ENCODE measurements at places on chromosomes 5 and 9.
A peak's percentile ranks its signal among the peaks of the same experiment; 100 is the strongest.

GRCh38 chr9:7150153-7150890 is 392.5 kb downstream of the KDM4C start:
- DNase-seq = peak; percentile 39

GRCh38 chr9:134058716-134059115 is 9.1 kb downstream of the BRD3 start:
- DNase-seq = peak; percentile 14

DNA sequence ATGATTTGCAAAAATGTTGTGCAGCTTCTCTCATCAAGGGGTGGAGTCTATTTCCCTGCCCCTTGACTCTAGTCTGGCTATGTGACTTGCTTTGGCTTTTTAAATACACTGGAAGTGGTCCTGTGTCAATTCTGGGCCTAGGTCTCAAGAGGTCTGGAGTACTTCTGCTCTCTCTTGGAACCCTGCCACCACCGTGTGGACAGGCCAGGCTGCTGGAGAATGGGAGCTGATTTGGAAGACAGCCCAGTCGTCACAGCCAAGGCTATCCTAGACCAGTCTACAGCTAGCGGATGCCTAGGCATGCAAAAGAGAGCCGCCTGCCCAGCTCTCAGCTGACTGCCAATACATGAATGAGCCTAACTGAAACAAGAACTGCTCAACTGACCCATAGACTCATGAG is 56.7 kb upstream of the CLINT1 start:
- DNase-seq = peak; percentile 75

GRCh38 chr5:88401228-88401627 is 132.6 kb upstream of the TMEM161B start:
- DNase-seq = no peak

DNA sequence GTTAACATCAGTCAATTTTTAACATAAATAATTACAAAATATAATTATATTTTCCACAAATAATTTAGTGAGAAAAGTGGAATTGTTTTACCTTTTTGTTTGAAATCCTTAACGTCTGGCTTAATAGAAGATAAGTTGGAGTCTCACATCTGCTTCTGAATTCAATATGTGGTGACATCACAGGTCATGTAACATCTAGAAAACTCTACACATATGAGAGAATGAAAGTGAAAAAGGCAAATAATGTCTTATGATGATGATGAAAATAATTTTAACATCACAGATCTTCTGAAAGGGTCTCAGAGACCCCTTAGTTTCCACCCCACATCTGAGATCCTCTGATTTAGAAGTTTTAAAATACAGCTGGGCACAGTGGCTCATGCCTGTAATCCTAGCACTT is 81.5 kb downstream of the PRKACG start:
- no peak for DNase-seq

DNA sequence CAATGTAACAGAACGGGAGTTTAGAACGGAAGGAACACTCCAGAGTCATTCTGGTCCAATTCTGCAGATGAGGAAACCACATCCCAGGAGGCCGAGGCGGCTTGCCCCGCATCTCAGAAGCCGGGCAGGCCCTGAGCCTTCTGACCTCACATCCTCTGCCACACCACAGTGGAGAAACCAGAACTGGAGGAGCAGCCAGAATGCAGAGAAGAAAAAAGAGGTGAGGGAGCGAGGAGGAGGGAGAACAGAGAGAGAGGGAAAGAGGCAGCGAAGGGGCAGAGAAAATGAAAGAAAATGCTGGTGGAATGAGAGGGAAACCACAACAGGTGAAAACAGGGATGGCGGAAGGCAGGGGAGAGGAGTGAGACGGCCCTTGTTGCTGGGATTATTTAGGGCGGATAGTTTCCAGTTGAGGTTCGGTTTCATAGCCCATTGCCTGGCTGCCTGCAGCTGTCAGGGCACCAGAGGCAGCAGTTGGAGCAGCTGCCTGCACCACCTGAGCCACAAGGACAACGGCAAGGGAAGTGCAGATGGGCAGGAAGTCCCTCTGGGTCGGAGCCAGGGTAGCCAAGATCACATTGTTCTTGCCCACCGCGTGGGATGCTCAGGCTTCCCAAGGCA is at the start of gene HMHB1:
TSS of gene HMHB1 (plus strand) at position 77 of the 621 bp plus-strand sequence.
- DNase-seq = no peak

DNA sequence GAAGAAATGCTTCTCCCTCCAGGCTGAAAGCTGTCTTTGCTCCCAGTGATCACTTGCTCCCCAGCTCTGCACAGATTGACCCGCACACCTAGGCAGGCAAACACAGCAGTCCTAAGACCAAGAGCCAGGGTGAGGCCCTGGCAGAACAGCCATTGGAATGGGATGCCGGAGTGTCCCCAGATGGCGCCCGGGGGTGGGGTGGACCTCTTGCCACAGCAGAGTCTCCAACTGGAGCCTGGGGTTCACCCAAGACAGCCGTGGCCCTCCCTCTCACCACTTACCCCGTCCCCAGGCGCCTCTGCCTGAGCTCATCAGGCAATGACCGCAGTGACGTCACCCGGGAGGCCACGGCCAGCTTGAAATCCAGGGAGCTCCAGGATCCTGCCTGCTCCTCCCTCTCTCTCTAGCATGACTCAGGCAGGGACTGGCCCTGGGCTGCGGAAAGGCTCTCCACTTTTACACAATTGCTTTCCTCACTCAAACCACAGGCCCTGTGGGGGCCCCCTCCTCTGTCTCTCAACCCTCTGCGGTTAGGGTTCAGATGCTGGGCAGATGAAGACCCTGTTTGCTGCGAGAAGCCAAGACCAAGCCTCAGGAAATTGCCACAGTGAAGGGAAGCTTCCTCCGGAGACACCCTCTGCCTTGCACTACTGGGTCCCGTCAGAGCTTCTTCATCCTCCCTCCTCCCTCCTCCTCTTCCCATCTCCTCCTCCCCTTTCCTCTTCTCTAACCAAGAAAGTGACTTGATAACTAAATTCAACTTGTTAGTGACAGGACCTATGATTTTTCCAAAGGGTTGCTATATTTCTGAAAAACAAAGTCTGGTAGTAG is 24.3 kb upstream of the PTGES start:
- peak; percentile 76 for DNase-seq

DNA sequence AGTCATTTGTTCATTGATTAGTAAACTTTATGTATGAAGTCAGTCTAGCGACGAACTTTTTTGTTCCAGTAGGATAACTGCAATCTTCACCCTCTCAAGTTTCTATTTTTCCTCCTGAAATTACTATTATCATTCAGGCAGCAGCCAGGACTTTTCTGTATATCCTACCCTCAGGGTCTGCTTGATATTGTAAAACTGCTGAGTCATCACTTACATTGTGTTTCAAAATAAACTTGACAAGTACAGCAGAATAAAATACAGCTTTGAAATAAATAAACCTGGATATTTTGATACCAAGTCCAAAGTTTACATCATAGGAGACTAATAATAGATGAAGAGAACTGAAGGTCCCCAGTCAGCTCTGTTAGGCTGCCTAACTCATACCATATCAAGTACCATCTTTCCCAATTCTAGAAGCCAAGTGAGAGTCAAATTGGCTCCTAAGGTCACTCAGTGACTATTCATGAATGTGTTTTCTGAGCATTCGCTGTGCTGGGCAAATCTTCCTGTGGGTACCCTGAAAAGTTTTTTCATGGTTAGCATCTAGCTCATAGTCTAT is 234.6 kb downstream of the PARP8 start:
- DNase-seq = no peak

DNA sequence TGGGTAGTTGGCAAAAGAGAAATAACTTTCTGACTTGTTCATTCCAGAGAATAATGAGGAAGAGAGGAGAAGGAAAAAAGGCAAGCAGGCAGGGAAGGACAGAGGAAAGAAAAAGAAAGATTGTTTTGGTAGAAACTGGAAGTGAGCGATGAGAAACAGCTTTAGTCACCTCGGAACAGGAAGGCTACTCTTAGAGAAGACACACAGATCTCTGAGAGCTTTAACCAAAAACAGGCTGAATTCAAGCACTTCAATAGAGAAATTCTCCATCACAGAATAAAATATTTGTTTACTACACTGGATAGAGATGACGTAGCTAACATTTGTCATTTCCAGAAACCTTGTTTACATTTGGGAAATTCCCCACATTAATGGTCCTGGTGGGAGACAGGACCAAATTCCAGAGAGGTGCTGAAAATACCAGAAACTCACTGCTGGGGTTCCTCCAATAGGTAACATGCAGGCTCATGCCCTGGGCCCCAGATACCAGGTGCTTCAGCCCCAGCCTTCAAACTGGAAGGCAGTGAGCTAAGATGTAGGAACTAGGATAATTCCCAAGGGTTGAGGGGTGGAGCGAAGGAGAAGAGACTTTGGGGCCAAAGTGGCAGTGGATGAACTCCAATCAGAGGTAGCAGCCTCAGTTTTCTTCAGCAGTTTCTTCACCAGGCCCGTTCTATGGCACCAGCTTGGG is 227.7 kb upstream of the GRAMD2B start:
- DNase-seq = no peak

DNA sequence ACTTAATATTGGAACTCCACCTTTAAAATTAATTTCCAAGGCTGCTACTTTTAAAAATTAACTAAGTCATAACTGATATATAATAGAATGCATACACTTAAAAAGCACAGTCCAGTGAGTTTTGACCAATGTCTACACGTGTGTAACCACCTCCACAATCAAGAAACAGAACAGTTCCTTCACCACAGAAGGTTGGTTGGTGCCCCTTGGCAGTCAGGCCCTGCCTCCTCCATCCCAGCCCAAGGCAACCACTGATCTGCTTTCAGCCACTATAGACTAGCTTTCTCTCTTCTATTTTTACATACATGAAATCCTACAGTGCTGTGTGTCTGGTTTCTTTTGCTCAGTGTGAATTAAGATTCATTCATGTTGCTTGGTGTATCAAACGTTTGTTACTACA is 215.2 kb downstream of the CRB2 start:
- no peak for DNase-seq

- DNase-seq = no peak
Observed at GRCh38 chr9:107898761-107899160, 409.2 kb upstream of the KLF4 start.

DNA sequence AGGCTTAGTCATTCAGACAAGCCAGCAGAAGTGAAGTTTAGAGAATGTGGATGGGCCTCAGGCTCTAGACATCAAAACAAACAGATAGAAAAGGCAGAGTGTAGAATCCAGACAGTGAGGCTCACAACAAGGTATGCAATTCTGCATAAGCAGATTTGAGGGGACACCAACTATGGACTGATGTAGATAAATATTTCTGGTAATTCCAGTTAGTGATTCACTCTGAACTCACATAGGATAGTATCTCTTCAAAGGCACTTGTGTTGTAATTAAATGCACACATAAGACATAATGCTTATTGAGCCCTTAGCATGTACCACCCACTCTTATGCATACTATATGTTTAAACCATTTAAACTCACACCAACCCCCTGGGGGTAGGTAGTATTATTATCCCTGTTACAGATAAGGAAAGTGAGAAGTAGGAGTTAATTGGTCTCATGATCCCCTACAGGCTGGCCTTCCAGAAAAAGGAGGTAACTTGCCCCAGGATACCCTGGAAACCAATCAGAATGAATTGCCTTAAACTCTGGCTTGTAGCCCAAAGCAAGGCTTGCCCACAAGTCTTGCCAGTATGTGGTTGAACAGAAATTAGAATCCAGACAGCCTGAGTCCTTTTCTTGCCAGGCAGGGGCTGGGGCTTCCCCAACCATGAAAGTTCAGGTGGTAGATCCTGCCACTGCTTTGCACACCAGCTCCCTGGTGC is 39.5 kb upstream of the HSPB3 start:
- DNase-seq = no peak

DNA sequence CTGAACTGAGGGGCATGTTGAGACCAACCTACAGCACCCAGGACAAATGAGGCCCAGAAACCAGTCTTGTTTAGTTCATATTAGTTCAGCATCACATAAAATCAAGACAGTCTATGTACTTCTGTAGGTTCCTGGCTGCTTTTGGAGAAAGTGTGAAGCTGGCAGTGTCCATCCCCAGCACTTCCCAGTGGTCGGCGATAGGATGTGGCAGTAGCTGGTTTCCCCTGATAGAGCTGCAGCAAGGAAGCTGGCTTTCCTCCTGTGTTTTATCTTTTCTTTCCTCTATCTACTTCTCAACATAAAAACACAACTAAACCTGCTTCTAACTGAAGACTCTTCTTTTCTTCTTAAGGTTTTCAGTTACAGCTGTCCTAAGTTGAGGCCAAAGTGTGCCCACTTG is 43.0 kb upstream of the SLC46A2 start:
- DNase-seq = no peak

GRCh38 chr5:87125766-87126165 is 141.9 kb upstream of the RASA1 start:
- no peak for DNase-seq

- no peak for DNase-seq
Observed at GRCh38 chr5:93452255-93452654, 128.8 kb downstream of the NR2F1-AS1 start.

DNA sequence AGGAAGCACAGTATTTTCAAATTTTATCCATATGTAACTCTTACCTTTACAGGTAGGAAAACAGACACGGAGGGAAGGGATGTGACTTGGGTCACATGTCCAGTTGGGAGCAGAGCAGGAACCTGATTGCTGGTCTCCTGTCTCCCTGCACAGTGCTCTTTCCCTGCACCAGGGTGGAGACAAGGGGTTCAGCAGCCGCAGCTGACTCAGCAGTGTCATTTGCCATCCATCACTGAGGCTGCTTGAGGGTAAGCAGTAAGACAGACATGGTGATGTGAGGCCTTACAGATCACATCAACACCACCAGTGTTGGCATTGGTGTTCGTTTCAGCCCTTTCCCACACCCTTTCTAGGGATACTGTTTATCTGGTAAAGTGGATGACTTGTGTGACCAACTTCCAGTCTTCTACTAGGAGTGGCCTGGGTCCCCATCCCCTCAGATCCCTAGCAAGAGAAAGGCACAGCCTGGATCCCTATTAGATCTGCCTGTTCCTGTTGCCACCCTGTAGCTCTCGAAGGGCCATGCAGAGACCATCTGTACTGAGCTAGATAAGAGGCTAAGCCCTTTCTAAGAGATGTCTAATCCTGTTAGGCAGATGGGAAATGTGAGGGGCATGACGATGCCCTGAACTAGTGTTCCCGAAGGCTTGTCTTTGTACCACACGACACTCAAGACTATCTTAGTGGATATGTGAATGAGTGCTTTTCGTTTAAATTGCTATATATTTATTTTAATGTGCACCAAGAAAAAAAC is 29.1 kb downstream of the FRMPD1 start:
- no peak for DNase-seq

GRCh38 chr9:110086537-110086936 is 121.4 kb downstream of the C9orf152 start:
- DNase-seq = no peak

- no peak for DNase-seq
Observed at GRCh38 chr5:142894749-142895148, 124.6 kb downstream of the ARHGAP26 start.

- DNase-seq = peak; percentile 68
Observed at GRCh38 chr5:163915481-163915961, 410.1 kb downstream of the MAT2B start.

- no peak for DNase-seq
Observed at GRCh38 chr9:73680831-73681230, 529.2 kb downstream of the ANXA1 start.

DNA sequence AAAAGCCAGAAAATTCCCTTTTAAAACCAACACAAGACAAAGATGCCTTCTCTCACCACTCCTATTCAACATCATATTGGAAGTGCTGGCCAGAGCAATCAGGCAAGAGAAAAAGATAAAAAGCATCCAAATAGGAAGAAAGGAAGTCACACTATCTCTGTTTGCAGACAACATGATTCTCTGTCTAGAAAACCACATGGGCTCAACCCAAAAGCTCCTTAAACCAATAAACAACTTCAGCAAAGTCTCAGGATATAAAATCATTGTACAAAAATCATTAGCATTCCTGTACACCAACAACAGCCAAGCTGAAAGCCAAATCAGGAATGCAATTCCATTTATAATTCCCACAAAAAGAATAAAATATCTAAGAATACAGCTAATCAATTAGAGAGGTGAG is 112.0 kb downstream of the ADAMTSL1 start:
- no peak for DNase-seq

GRCh38 chr5:2417301-2417700 is 334.2 kb downstream of the IRX2 start:
- DNase-seq = no peak

Measured in left colon (tissue), 2 donors.